ENCODE measurements at places on chromosomes 1 and 21. TPM values are rescaled to one million over a fixed set of nuclear protein-coding genes. Genes with fewer than 3 reads are reported as not detected.

CASQ2 gene
- total RNA-seq: not detected

MYOG gene
- total RNA-seq: not detected

AQP10 gene
- not detected for total RNA-seq

BEND5 gene
- total RNA-seq: not detected

NIBAN1 gene
- total RNA-seq: 34.8 TPM

GJB5 gene
- total RNA-seq: not detected

HRNR gene
- not detected for total RNA-seq

STPG1 gene
- total RNA-seq: 7.9 TPM

MDM4 gene
- total RNA-seq: 12.6 TPM

SYT6 gene
- total RNA-seq: not detected

AADACL4 gene
- total RNA-seq: not detected

SH3BGRL3 gene
- total RNA-seq: 240 TPM

- no peak for DNase-seq
Observed at GRCh38 chr1:3570066-3570986, 41.0 kb downstream of the MEGF6 start.

DNA sequence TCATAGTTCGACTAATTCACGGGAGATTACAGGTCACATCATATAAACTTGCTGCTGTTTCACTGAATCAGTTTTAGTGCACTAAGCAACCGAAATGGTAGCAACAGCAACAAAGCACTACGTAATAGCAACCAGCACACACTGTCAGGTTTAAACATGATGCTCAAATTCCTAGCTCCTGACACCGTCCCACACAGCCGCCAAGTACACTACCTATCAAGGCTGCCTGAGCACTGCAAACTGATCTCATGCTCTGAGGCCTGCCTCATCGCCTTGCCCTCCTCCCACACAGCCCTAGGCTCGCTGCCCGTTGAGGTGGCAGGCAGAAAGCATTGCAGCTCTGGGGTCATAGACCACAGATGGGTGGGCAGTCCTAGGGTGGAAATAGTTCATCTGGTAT is 12.4 kb downstream of the LAMC2 start:
- peak; percentile 87 for DNase-seq

DNA sequence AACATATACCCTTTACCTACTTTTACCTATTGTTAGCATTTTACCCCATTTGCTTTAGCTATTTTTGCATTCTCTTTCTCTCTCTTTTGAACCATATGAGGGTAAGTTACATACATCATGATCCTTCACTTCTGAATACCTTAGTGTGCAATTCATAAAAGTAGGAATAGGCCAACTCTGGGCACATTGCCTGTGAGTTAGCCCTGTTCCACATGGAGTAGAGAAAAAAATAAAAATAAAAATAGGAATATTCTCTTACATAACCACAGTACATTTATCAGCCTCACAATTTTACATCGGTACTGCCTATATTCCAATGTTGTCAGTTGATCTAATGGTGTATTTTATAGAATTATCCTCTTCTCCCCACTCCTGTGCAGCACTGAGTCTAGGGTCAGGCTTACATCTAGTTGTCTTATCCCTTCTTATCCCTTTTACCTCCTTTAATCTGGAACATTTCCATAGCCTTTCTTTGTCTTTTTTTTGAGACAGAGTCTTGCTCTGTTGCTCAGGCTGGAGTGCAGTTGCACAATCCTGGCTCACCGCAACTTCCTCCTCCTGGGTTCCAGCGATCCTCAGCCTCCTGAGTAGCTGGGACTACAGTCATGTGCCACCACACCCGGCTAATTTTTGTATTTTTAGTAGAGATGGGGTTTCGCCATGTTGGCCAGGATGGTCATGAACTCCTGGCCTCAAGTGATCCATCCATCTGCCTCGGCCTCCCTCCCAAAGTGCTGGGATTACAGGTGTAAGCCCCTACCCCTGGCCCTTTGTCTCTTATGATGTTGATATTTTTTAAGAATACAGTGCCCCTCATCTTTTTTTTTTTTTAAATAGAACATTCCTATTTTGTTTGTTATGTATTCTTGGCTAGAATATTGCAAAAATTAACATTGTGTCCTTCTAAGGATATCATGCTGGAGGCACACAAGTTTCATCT is 11.1 kb upstream of the SLC30A1 start:
- DNase-seq: peak; percentile 87

DNA sequence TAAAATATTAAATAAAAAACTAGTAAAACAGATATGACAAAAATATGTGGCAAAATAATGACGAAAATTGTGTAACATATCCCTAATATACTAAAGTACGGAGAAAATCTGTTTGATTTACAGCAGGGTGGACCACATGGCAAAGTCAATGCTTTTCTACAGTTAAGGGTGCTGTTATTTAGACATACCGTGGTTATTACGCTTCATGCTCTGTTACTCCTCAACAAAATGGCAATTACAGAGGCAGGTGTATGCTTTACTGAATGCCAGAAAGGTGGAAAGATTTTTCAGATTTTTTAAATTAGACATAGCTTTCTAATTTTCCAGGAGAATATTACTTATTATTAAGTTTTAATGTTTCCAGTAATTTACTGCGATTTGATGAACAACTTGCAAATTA is 343.9 kb upstream of the DPYD start:
- DNase-seq: no peak

- peak; percentile 93 for DNase-seq
Observed at GRCh38 chr21:32257962-32258785, 20.7 kb downstream of the MIS18A start.

GRCh38 chr1:84834419-84835064 is 58.5 kb downstream of the LPAR3 start:
- DNase-seq: peak; percentile 84

DNA sequence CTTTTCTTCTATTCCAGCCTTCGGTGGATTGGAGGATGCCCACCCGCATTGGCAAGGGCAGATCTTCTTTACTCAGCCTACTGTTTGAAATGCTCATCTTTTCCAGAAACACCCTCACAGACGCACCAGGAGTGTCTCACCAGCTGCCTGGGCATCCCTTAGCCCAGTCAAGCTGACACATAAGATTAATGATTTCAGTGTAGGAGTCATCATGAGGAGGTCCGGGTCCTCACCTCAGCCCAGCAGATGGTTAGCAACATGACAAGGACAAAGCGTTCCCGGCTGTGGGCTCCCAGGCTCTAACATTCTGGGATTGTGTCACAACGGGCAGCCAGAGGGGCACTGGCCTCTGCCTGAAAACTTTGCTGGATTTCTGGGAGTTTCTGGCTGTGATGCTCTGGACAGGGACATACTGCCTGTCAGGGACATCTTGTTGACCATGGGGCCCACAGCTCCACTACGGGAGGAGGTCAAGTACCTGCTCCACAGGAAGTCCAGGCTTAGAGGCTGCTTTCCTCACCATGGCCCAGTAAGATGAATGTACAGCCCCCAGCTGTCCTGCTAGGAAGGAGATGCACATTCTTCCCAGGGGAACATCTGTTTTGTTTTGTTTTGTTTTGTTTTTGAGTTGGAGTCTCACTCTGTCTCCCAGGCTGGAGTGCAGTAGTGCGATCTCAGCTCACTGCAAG is 204.0 kb upstream of the COA6 start:
- DNase-seq: no peak

DNA sequence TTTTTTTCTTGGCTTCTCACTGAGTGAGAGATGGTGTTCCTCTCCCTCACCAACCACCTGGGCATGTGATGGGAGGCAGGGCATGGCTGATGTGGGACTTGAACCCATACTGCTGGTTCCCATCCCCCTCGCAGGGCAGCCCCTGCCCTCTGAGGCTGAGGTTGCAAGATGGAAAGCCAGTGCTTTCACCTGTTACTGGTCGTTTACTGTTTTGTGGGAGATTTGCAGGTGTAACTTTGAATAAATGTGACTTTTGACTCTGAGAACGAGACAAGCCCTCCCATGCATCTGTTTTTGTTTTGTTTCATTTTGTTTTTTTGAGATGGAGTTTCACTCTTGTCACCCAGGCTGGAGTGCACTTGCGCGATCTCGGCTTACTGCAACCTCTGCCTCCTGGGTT is 21.6 kb downstream of the C1orf167 start:
- no peak for DNase-seq

- DNase-seq: no peak
Observed at GRCh38 chr1:241180569-241180968, 176.4 kb downstream of the RGS7 start.

DNA sequence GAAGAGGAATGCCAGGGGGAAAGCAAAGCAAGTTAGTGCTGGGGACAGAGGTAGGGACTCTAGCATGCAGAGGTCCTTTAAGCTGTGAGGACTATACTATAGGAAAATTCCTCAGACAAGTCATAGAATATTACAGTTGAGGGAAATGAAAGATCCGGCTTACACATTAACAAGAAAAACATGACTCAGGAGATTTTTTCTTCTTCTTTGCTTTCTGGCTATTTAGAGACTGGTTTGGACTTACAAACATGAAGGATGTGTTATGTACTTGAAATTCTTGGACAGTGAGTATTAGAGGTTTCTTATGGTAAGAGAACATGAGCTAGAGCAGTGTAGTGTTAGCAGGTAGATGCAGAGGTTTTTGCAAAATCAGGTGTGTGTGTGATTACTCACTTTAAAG is 24.9 kb downstream of the USP25 start:
- DNase-seq: peak; percentile 61

GRCh38 chr1:80158771-80159170 is 1152.2 kb upstream of the ADGRL4 start:
- DNase-seq: no peak

- DNase-seq: no peak
Observed at GRCh38 chr1:41728403-41729202, 190.1 kb downstream of the HIVEP3 start.

- no peak for DNase-seq
Observed at GRCh38 chr1:97304366-97304765, 582.8 kb downstream of the PTBP2 start.

DNA sequence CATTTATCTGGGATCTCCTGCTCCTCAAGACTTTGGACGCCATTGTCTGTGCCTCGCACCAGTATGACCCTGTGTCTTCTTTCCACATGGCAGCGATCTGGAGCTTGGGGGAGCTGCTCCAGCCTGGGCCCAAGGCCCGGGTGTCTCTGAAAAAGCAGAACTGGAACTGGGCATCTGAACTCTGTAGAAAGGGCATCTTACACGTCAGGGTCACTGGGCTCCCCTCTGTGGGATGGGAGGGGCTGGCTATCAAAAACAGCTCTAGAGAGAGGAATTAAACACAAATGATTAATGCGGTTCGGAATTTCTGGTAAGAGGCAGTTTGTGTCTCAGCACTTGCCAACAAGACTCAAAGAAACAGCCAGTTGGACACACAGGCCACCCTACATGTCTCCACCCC is 16.1 kb downstream of the FCRL1 start:
- no peak for DNase-seq

DNA sequence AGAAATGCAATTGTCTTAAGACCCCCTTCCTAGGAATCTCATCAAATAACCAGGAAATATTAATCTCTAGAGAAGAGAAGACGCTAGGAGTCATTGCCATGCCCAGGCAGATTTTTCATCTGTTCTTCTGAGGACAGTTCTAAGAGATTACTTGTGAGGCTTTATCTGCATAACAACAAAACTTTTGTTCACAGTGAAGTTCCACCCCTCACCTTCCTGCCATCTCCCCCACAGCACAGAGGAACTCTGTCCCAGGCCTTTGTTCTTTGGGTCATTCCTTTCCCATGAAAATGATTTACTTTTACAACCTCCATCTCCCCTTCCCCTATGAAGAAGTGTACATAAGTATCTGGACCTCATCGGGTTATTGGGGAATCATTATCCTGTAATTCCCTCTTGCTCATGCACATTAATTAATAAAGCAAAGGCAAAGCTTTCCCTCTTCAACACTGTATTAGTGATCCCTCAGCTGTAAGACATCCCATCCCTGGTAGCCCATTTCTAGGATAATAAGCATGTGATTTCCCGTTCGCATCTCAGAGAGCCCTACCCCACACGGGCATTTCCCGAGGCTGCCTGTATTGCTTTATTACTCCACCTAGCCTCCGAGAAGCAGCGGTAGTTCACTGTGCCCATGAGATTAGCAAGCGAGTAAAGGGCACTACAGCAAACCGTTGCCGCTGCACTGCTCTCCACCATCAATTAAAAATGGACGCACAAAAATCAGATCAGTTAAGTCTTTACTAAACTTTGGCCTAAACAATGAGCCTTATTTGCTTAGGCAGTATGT is 384.4 kb upstream of the CAMK1G start:
- DNase-seq: no peak

DNA sequence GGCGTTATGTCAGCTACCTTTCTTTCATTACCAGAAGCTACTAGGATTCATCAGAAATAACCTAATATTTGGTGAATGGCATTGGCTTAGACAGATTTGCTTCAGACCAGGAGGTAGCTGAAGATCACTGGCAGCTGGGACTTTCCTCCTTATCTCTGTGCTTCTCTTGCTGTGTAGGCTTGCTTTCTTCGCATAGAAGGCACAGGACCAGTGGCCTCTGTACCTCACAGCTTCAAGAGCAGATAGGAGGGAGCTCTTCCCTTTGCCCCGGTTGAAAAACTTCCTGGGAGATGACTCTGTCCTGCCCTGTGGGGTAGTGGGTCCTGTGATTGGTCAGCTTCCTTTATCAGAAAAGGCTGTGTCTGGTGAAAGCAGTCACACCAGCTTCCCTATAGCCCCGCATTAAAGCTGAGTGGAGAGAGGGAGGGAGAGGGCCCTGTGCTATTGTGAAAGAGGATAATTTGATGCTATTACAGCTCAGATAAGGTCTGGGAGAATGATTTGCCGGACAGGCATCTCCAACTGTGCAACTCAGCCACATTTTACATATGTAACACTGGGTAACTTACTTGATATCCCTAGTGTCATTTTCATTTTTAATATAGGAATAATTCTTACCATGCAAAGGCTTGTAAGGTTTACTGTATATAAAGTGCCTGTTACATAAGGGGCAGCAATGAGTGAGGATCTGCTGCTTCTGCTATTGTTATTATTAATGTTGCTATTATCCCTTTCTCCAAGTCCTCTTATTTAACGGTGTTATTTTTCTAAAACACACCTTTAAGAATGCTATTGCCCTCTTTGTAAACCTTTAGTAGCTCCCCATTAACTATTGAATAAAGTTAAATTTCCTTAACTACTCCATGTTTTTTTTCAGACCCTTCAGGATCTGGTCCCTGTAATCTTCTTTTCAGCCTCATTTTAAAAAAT is 31.6 kb downstream of the OSBPL9 start:
- peak; percentile 68 for DNase-seq

DNA sequence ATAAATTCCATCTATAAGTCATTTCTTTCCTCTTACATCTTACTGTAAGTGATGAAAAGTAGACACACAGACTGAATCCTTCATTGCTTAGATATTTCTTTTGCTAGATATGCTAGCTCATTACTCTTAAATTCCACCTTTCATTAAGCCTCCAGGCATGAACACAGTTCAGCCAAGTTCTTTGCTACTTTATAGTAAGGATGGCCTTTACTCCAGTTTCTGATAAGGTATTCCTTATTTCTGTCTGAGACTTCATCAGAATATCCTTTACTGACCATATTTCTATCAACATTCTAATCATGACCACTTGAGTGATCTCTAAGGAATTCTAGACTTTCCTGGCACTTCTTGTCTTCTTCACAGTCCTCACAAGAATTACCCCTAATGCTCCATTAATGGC is 191.7 kb upstream of the KCTD3 start:
- peak; percentile 1 for DNase-seq

GRCh38 chr1:111769517-111770146 is 13.9 kb downstream of the DDX20 start:
- peak; percentile 80 for DNase-seq

- peak; percentile 46 for DNase-seq
Observed at GRCh38 chr1:179586107-179586823, 5.4 kb upstream of the TDRD5 start.

GRCh38 chr1:236515443-236515958 is 8.3 kb upstream of the LGALS8 start:
- DNase-seq: no peak

- DNase-seq: peak; percentile 80
Observed at GRCh38 chr1:208159555-208160258, 84.5 kb downstream of the PLXNA2 start.

Measured in GM23248 (cell line).